Stimulated activated CD4-positive, alpha-beta T cell treated with anti-CD3 and anti-CD28 coated beads, Interleukin-1b, Interleukin-23, amount 100 ng/mL, for 1 hour (primary cell): ENCODE measurements at places on chromosomes 6 and 20.

GRCh38 chr6:35026434-35027222, 114.5 kb downstream of the TCP11 start:
- no peak for DNase-seq

DNA sequence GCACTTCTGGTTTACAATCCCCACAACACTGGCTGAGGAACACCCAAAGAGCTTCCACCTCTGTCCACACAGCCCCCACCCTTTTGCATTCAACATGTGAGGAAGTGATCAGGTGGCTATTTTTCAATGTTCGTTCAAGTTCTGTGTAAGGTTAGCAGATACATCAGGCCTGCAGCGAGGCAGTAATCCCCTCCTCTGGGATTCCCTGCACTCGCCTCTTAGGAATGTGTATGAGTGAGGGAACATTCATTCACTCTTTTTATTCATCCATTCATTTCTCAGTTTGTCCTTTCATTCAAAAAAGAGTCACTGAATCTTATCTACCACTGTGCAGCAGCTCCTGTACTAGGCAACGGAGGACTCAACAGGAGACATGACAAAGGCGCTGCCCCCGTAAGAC, 236.4 kb upstream of the PRDM1 start:
- no peak for DNase-seq

DNA sequence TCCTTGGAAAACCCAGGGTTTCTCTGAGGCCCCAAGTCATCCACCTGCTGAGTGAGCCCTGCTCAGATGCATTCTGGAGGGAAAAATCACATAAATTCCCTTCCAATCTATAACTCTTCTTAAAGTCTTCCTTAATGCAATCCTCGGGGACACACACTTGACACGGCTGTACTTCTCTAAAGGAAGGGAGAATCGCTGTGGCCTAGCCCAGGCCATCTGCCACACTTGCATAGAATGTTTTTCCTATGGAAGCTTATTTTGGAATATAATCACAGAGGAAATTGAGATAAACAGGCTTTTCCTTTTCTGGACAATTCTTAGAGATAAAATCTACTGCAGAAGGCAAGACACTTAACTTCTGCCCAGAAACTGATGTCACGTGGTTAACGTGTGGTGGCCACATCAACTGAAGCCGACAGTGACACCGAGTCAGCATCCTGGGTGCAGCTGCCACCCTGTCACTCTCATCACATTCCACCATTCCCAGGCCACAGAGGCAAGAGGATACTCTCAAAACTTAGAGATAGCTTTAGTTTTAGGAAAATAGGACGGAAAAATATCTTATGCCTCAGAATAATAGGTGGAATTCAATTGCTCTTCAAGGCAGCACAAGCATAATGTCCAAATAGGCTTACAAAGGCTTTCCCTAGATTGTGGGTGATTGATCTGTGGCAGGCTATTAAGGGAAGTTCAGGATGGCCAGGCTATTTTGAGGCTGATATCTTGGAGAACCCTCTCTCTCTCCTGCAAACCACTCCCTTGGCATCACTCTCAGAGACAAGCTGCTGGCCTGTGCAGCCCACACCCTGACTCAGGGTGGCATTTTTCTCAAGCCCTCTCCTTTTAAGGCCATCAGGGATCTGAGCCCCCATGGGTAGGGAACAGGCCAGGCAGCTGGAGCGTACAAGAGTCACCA, 29.6 kb downstream of the PSMB1 start:
- DNase-seq = no peak

DNA sequence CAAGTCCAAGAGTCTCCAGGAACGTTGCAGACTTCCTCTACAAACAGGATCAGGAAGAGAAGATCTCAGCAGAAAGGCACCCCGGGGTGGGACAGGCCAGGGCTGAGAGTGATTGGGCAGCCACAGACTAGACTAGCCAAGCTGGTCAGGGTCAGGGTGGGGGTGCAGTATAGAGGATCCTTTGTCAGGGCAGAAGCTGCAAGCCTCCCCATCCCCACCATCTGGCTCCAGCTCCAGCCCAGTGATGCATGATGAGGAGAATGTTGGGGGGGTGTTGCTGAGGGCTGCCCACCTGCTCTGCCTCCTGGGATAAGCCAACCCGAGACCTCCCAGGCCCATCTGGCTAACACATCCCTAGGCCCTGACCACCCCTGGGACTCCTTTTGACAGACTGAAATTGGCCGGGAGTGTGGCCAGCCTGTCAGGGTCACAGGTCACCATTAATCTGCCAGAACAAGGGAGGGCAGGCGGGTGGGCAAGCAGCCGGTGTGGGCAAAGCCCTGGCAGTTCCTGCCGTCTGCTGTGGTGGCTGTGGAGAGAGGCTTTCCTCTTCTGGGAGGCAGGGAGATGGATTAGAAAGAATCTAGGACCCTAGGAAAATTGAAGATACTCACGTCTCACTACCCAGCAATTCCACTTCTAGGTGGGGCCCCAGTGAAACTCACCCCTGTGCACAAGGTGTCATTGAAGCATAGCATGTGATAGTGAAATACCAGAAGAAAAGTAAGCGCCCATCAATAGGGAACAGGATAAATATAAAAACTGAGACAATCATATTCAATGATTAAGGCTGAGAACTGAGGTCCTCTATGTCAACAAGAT, 22.1 kb upstream of the SNTA1 start:
- DNase-seq = no peak

DNA sequence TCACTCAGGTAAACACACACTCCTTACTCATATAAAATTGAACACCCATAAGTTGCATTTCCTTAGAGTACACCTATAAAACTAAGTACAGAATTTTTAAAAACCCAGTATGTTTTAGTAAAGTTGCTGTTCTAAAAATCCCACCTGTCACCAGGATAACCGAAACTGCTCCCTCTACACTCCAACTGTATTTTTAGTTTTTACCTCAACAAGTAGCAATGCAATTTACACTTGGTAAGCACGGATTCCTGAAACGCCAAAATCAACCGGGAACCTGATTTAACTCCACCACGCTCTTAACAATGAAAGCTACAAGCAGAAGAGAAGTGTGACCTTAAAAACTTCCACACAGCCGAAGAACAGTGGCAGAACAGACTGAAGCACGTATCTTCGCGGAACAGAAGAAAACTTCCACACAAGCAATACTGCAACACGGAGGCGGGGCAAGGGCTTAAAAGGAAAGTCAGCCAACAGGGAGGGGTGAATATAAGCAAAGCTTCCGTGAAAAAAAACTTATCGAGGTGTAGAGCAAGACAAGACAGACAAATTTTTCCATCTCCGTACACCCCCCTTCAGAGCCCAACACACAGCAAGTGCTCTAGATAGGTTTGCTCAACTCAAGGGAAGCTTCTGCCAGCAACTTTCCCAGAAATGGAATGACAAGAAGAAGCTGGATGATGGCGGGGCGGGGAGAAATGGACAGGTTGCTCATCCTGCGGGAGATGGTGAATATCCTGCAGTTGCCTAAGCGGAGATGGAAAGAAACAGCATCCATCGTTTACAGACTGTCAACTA, 1.4 kb downstream of the STAU1 start:
- peak; percentile 37 for DNase-seq

- no peak for DNase-seq
These were observed 14.4 kb upstream of the MAS1L start for GRCh38 chr6:29502181-29502580.

GRCh38 chr6:22442826-22443225, 126.5 kb upstream of the HDGFL1 start:
- no peak for DNase-seq

DNA sequence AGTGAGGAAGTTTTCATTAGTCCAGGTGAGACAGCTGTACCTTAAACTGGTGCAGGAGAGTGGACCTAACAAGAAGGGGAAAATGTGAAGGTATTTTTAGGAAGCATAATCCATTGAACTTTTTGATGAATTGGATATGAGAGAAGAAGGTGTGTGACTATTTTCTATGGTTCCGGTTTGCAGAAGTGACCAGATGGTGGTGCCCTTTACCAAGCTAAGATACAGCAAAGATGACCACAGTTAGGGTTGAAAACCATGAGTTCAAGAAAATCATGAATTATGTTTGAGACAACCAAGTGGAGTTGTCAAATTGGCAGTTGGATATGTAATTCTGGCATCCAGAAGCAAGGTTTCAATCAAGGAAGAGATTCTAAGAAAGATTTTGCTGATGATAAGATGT, 61.9 kb upstream of the NRSN1 start:
- no peak for DNase-seq

DNA sequence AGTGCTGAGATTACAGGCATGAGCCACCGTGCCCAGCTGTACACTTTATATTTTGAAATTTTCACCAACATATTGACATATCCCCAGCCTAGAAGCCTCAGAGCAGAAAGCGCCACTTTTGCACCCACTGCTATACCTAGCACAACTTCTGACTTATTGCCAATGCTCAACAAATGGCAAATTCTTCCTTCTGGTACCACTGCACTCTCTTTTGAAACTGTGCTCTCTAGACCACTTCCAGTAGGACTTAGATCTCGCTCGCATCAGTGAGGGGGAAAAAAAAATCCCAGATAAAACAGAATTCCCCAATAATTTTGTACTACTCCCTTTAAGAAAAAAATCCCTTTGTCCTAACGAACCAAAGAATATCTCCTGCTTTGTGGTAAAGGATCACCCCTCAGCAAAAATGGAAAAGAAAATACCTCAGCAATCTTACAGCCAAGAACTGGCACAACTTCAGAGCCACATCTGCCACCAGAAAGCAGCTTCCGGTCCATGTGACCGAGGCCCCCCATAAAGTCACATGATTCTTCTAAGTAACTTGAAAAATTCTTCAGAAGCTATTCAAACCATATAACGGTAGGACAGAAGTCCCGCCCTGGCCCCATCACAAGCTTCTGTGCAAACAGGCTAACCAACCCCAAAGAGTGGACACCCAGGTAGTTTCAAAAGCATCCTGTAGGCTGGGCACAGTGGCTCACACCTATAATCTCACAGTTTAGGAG, 18.5 kb upstream of the IL17F start:
- no peak for DNase-seq

GRCh38 chr6:84329077-84329476, 101.6 kb upstream of the CEP162 start:
- no peak for DNase-seq

GRCh38 chr20:63691711-63692435, 4.6 kb upstream of the TNFRSF6B start:
- no peak for DNase-seq

DNA sequence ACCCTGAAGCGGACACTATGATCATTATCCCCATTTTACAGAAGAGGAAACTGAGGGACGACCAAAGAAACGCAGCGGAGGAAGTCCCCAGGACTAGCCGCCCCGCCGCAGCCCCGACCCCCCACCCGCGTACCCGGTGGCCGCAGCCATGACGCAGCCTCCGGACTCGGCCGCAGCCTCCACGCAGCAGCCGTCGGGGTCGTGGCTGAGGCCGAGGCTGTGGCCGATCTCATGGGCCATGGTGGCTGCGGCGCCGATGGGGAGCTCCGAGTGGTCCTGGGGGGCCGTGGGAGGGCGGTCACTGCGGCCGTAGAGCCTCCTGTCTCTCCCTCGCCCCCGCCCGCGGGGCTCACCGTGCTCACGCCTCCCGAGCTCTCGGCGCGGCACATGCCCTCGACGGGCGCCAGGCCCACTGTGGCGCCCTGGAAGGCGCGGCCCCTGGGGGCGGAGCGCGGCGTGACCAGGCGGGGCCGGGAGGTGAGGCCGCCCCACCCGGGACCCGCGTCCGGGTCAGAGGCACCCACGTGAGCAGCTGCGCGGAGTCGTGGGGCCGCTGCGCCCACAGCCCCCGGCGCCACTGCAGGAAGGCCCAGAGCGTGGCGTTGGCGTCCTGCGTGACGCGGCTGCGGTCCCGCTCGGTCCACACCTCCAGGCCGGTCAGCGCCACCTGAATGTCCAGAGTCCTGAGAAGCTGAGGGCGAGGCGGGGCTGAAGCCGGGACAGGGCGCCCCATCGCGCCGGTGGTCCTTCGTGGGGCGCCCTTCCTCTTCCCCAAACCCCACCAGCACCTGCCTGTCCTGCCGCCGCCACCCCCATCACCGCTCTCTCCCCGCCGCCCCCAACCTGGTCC, 8.4 kb downstream of the ADAM33 start:
- no peak for DNase-seq

- no peak for DNase-seq
These were observed 74.4 kb downstream of the SH3BGRL2 start for GRCh38 chr6:79705456-79705995.

DNA sequence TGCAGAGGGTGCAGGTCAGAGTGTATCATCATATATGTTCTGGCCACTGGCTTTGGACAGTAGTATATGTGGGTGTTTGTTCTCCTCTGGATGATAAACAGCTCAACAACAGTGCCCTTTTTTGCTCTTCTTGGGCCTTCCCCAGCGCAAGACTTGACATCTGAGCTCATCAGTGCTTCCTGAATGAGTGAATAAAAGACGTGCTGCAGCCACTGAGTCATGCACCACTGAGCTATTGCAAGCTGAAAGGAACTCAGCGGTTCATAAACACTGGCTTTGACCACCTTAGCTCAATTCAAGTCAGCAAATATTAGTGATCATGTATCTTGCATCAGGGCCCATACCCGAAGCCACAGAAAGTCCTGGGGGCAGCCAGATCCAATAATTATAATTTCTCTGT, 105.3 kb upstream of the KCNG1 start:
- no peak for DNase-seq

DNA sequence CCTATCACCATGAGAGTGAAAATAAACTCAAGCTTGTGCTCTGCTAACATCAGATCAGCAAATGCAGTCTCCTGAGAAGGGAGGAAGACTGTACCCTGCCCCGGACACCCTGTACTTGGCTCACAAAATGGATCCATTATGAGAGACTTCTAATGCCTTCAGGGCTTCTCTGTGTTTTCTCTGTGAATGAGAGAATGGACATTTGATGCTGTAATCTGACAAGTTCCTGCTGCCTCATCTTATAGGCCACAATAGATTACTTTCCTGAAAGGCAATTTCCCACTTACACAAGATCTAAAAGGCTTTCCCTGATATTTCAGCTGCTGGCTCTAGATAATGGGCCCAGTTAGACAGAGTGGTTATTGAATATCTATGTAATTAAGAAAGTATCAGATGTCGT, 117.2 kb downstream of the OTOR start:
- no peak for DNase-seq

GRCh38 chr20:2093159-2093781, 8.4 kb upstream of the STK35 start:
- no peak for DNase-seq

DNA sequence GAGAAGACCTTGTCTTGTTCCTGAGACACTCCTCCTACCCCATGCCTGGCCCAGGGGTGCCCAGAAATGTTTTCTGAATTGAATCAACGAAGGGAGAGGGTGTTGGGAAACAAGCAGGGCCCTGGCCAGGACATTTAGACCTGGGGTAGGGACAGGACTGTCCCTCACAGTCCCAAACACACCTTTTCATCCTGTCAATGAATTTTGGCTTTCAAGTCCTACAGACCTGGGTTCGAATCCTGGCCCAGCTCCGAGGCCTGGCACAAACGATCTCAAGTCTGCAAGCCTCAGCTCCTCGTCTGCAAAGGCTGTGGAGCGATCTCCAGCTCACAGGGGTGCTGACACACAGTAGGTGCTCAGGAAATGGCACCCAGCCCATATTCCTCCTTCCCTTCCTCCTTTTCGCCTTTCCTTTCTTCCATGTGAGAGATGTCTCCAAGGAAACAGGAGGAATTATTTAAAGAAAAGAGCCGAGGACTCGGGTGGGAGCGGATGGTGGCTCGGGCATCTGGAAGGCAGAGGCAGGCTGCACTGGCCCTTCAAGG, 7.3 kb upstream of the DLGAP4 start:
- no peak for DNase-seq
